ENCODE measurements at places on chromosomes 3 and 15. TPM values are rescaled to one million over a fixed set of nuclear protein-coding genes. Genes with fewer than 3 reads are reported as not detected.
A peak's percentile ranks its signal among the peaks of the same experiment; 100 is the strongest.

GRCh38 chr3:194396859-194397756, 2.0 kb downstream of the GP5 start:
- DNase-seq, result peak; percentile 58

- no peak for DNase-seq
Observed at GRCh38 chr15:88745696-88746095, 57.5 kb upstream of the ACAN start.

- no peak for DNase-seq
Observed at GRCh38 chr3:195870442-195870841, 37.9 kb downstream of the TNK2 start.

- DNase-seq, result no peak
Observed at GRCh38 chr3:107644631-107645030, 121.9 kb downstream of the BBX start.

GRCh38 chr3:61055447-61055846, 195.8 kb downstream of the FHIT start:
- DNase-seq, result no peak

DNA sequence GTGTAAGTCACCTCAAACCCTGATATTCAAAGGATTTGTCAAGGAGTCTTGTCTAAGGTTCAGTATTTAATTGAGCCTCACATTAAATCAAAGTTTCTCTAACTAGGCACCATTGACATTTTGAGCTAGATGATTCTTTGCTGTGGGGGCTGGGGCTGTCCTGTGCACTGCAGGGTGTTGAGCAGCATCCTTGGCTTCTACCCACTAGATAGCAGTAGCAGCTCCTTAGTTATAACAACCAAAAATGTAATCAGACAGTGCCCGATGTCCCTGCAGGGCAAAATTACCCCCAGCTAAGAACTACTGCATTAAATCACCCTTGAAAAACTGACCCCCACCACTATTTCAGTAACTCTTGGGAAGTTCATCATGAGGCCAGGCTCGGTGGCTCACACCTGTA, 17.3 kb upstream of the ATP13A3 start:
- no peak for DNase-seq

Gene CAMK2N2
- total RNA-seq, result not detected

- DNase-seq, result no peak
Observed at GRCh38 chr3:197432384-197433127, 123.2 kb downstream of the BDH1 start.

- no peak for DNase-seq
Observed at GRCh38 chr3:5262507-5262906, 75.0 kb downstream of the EDEM1 start.

DNA sequence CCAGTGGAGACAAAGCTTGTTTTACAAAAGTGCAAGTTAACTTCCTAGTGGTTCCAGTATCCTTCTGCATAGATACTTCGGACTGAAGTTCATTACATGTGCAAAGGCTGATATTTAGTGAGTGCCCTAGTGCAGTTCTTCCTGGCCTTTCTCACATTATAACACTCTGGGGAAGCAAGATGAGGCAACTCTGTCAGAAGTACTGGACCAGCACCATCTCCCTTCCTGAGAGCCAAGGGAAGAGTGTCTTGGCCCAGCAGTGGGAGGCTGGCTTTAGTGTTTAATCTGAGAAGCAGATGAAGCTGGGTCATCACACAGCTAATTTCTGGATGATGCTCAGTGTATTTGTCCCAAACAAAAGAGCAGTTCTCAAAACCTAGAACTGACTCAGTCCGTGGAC, 397.7 kb downstream of the CACNA2D3 start:
- DNase-seq, result no peak

- DNase-seq, result no peak
Observed at GRCh38 chr15:40823572-40824343, 4.8 kb downstream of the PPP1R14D start.

Gene ILDR1
- not detected for total RNA-seq

Gene CHRFAM7A
- 1.8 TPM for total RNA-seq

DNA sequence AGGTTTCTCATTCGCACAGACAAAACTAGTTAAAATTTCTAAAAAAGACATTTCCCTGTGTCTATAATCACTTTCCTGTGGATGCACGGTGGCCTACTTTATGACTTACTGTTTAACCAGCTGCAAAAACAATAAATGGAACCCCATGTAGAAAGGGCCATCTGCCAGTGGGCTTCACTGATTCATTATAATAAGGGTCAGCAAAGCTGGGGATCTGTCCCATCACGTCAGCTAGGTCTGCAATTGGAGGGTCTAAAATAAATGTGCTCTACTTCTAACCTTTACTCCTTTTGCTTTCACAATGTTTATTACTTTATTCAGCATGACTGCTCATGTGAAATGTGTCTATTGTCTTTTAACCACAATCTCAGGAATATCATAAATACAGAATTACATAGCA, 43.1 kb upstream of the NMD3 start:
- DNase-seq, result no peak

GRCh38 chr15:52136442-52136980, 23.9 kb upstream of the BCL2L10 start:
- no peak for DNase-seq

DNA sequence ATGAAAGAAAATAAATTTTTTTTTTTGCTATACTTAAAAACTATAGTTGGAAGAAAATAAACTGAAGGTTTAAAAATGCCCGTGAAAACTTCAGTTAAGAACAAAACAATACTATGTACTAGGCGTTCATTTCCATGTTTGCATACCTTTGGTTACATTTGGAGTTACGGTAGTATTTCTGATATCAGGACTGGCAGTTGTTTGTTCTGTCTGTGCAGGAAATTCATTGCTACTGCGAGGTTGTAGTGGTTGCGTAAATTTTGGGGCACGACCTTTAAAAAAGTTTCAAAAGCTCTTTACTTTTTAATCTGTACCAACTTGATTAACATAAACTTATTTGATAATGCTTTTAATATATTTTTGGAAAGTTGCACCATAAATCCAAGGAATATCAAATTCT, 47.9 kb downstream of the ST3GAL6 start:
- no peak for DNase-seq

- peak; percentile 75 for DNase-seq
Observed at GRCh38 chr3:185976977-185977678, 39.3 kb upstream of the TRA2B start.

Gene SERPINI2
- not detected for total RNA-seq

GRCh38 chr3:132382688-132383194, 34.6 kb upstream of the DNAJC13 start:
- no peak for DNase-seq

GRCh38 chr3:132545471-132545870, 51.6 kb upstream of the ACKR4 start:
- no peak for DNase-seq

GRCh38 chr3:36372534-36372935, 7.8 kb upstream of the STAC start:
- DNase-seq, result no peak

Gene GLCE
- total RNA-seq, result 3.6 TPM

- no peak for DNase-seq
Observed at GRCh38 chr3:13579063-13579462, 30.1 kb downstream of the FBLN2 start.

DNA sequence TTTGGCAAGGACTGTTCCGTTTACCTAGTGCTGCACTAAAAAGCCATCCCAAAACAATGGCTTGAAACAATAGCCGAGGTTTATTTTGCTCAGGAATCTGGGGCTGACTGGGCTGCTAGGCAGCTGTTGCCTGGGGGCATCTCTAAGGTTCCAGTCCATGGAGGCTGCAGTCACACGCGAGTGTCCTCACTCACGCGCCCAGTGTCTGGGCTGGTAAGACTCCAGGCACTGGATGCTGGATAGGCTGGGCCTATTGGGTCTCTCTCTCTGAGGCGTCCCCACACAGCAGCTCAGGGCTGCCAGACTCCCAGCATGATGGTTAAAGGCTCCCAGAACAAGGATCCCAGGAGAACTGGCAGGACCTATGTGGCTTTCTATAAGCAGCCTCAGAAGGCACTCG, 34.2 kb downstream of the ALS2CL start:
- no peak for DNase-seq

Gene IL17RD
- total RNA-seq, result not detected

Gene C3orf20
- total RNA-seq, result 0.11 TPM

Gene GXYLT2
- total RNA-seq, result not detected

Gene RPL39L
- total RNA-seq, result 1.1 TPM

- no peak for DNase-seq
Observed at GRCh38 chr15:52241489-52241888, 50.3 kb upstream of the GNB5 start.

DNA sequence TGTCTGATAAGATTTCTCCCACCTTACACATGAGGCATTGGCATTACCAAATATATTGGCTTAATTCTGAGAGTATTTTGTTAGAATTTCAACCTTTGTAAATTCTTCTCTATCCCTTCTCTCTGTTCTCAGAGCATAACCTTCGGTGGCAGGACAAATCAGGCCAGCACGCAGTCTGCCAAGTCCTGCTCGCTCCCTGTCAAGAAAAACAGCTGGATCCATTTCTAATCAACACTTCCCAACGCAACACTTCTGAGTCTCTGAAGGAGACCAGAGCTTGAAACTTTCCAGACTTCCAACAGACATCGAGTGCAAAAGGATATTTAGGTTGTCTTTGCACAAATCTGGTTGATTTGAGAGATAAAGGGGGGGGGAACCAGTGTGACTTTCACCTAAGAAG, 125.7 kb downstream of the SV2B start:
- no peak for DNase-seq

DNA sequence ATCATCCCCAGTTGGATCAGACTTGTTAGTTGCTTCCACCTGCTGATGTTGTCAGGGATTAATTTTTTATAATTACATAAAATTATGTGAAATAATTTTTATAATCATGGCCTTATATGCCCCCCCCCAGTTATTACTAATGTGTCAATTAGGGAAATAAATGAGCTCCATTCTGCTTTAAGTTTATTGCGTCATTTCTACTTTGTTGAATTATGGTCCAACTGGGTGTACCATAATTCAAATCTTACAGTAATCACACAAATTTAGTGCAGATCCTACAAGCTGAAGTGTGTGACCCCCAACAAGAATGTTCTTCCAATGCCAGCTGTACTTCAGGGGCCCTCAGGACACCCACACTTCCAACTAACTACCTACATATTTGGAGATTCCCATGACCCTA, 7.5 kb upstream of the NDN start:
- no peak for DNase-seq

- DNase-seq, result no peak
Observed at GRCh38 chr3:195752546-195753331, 32.0 kb downstream of the MUC20 start.
